Omental fat pad (tissue), 4 donors: ENCODE measurements at places on chromosomes 16 and 17. TPM values are rescaled to one million over a fixed set of nuclear protein-coding genes. Genes with fewer than 3 reads are reported as not detected.

GRCh38 chr17:78974635-78975591 lies 4.8 kb downstream of the LGALS3BP start:
- no peak for DNase-seq

DNA sequence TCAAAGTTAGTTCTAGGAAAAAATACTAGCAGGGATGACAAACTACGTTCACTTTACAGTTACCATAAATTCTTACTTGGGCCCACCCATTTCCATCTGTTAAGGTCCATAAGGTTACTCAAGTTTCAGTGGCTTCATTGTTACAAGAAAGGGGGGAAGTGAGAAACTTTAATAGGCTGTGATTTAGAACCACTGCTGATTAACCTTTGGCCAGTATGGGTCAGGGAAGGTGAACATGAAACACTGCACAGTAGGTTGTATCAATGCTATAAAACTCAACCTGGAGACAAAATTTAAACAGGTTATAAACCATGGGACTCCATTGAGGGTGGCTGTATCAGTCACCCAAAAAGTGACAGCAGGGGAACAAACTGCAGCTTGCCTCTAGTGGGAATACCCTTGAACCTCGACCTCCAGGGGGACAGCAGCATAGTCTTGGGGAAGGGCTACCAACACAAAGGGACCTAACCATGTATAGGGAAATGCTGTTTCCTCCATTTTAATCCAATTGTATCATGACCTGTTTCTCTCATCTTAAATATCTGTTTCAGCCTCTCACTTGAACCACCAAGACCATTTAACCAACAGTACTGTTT lies 10.4 kb downstream of the PTRH2 start:
- DNase-seq, result no peak

DNA sequence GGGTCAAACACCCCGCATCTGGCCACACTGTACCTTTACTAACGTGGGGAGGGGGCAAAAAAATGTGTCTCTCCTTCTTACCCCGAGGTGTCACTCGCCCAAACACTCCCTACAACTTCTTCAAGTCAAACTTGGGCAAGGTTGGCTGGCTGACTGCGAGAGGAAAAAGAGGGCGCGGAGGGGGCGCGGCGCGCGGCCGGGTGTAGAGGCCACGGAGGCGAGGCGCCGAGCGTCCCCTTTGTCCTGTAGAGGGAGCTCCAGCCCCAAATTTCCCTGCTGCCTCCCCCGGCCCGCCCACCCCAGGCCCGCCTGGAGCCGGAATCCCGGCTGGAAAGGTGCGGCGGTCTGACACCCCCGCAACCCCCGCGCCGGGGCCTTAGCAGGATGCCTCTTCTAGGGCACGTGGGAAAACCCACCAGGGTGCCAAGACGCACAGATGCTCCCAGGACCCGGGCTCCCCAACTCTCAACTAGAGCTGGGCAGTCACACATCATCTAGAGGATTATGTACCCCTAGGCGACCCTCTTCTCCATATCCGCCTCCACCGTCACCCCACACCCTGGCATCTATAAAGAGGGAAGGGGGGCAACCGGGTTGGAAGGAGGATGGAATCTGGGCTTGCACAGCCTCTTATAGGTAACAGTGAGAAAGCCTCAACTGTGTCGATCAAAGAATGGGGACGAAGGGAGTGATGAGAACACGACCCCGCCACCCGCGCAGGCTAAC lies 4.2 kb downstream of the IRX3 start:
- no peak for DNase-seq

GRCh38 chr16:87131061-87131995 lies 185.9 kb downstream of the C16orf95 start:
- DNase-seq, result no peak

GRCh38 chr17:45073414-45074070 lies 12.4 kb downstream of the NMT1 start:
- no peak for DNase-seq

DNA sequence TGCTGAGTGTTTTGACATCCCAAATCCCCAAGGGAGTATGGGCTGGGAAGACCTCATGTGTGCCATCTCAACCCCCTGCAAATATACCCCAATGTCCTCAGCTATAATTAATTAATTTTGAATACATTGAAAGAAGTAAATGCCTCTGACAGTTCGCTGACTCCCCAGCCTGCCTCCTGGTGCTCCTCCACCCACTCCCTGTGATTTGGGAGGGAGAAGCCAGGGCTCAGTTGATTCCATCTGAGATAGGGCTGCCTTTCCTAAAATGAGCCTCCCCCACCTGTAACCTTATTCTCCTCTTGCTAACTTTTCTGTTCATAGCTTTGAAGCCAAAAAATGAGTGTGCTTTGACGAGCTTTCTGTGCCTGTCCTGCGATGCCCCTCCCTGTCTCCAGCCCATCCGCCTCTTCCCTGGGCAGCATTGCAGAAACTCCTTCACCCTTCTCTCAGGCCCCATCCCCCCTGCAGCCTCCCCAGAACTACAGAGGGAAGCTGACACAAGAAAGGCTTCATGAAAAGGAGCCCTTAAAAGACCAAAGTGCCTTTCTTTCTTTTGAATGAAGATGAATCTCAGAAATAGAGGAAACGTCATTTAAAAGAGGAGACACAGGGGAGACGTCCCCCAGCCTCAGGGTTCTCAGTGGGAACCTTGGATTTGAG lies 70.3 kb downstream of the HLF start:
- DNase-seq, result no peak

GRCh38 chr16:69363281-69363717 lies 11.7 kb upstream of the TMED6 start:
- DNase-seq, result no peak

The PYDC1 gene
- total RNA-seq, result not detected

The HS3ST3A1 gene
- total RNA-seq, result 0.47 TPM

The EFCAB5 gene
- total RNA-seq, result not detected

The PRAC1 gene
- not detected for total RNA-seq

The ORMDL3 gene
- 78.5 TPM for total RNA-seq

The ZNF785 gene
- total RNA-seq, result 4.5 TPM

The GSDMA gene
- 0.72 TPM for total RNA-seq
